ENCODE measurements at places on chromosomes 12 and 14.

GRCh38 chr12:91215940-91216454 lies 33.4 kb upstream of the DCN start:
- no peak for DNase-seq

DNA sequence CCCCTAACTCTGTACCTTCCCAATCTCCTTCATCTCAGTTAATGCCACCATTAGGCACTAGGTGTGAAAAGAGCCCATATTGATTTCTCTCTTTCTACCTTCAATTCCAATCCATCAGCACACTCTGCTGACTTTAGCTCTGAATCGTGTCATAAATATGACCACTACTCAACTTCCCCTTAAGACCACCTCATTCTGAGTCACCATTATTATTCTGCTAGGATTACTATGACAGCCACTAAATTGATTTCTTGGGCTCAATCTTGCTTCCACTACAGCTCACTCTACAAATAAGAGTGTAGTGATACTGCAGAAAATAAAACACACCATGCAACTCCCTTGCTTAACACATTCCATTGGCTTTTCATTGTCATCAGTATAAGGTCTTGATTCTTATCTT lies 1449.0 kb upstream of the FLRT2 start:
- no peak for DNase-seq

GRCh38 chr12:57182918-57183575 lies 33.5 kb upstream of the NXPH4 start:
- DNase-seq: peak; percentile 93

DNA sequence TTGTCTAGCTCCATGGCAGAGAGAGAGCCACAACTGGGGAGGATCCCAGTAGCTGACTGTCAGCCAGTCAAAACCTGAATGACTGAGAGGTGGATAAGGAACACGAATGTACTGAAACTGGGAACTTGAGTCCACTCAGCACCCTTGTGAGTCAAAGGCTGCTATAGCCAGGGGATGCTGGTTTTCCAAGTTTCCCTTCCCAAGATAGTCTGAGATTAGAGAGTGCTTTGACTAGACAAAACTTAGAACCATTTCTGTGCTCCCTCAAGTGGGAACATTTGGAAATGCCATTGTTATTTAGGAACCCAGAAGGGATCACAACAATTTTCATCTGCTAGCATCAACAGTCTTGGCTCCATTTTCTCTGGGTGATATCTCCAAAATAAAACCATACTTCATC lies 4.0 kb downstream of the PRKAG1 start:
- DNase-seq: no peak

DNA sequence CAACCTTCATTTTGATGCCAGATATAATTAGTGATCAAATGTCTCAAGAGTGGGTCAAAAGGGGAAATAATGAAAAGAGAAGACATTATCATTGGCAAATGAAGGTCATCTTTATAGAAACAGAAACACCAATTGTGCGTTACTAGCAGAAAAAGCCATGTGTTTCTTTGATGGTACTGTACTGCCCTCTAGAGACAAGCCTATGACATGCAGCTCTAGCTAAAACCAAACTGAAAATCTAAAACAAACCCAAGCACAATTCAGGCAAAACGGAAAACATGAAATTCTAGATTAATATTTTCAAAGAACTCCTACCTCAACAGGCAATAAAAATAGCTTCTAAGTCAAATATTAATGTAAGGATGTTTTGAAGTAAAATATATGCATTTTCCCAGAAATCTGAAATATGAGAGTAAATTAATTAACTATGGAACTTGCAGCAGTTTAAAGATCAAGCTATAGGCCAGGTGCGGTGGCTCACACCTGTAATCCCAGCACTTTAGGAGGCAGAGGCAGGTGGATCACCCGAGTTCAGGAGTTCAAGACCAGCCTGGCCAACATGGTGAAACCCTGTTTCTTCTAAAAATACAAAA lies 115.4 kb downstream of the KLHL28 start:
- no peak for DNase-seq

DNA sequence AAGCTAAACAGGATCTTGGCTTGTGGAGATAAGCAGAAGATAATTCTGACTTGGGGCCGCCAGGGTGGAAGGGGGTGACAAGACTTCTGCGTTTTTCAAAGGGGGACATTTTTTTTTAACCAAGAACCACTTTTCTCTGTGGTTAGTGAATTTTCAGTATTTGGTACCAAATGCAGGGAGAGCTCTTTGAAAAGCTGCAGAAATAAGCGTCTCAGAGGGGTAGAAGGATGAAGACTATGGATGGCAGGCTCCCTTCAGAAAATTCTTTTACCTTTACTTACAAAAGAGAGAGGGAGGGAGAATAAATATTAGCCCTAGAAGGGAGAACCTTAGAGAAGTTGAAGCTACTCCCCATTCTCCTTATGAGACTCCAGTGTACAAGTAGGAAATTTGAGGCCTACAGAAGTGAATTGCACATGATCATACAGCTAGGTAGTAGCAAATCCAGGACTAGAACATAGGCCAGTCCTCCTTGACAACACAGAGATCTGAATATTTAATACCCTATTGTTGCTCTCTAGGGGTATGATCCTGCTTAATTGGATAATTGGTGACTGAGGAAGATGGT lies 840 bp downstream of the MRPL52 start:
- no peak for DNase-seq

DNA sequence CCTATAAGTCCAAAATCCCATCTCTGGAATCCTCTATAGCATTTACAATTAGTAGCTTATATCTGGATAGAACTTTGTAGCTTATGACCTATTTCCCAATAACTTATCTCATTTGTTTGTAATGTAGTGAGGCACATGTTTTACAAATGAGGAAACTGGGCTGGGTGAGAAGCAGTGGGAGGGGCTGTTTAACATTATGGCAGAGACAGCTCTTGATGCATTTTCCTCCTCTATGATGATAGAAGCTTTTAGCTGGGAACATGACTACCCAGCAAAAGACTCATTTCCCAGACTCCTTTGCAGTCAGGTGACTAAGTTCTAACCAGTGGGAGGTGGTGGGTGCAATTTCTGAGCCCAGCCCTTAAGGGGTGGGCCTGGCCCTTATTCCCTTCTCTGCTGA lies 179.7 kb downstream of the TTC8 start:
- no peak for DNase-seq

DNA sequence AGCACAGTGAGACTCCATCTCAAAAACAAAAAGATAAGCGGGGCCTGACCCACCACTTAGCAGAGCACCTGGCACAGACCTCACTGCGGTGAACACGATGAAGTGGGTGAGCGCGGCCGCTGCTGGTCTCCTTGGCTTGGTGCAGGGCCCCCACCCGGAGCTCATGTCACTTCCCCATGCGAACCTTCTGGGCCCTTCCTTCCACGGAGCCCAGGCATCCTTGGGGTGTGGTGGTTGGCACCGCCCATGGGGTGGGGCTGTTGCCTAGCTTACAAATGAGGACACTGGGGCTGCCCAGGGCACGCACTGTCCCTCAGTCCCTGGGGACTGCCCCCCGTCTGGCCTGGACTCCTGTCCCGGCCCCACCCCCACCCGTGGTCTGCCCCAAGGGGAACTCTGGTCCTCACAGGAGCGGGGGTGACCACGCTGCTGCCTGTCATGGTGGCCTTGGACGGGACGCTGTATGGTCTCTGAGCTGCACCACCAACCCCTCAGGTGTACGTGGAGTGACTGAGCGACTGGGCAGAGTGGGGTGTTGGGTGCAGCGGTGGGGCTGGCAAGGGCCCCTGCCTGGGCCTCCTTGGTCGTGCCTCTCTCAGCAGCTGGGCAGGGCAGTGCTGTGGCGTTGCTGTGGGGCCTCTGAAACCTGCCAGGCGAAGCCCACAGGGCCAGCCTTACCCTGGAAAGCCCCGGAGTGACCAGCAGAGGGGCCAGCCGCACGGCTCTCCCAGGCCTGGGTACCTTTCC lies 15.3 kb downstream of the FBRSL1 start:
- no peak for DNase-seq

DNA sequence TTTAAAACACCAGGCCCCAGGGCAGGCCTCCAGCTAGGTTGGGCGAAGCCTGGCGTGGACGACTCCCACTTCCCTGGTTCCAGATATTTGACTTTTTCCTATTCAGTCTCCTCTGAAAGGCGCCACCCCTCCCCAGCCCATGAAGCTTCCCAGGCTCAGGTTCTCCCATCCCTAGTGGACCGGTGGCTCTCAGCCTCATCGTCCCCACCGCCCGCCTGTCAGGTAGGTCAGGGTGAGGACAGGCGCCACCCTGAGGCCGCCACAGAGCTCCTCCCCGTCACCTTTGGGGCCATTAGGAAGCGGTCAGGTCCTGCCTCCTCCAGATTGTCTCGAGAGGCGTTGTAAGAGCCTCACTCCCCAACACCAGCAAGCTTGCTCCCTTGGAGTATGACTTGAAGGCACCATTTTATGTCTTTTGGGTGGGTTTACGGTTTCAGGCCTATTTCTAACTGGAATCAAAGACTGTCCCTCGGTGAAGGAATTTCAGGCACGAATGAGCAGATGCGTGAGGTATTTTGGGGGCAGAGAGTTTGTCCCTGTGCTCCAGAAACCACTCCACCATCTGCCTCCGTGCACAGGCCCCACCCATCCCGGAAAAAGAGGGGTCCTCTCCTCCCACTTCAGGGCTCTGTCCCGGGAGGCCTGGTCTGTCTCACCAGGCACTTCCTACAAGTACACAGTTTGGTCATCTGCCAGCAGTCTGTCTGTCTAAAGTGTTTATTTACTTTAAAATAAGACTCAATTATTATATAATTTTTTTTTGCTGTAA lies 55.6 kb downstream of the TSPAN9 start:
- no peak for DNase-seq

GRCh38 chr12:102533483-102534215 lies 53.3 kb upstream of the IGF1 start:
- no peak for DNase-seq

- no peak for DNase-seq
These were observed 304.9 kb downstream of the ZFP36L1 start for GRCh38 chr14:68487805-68488590.

DNA sequence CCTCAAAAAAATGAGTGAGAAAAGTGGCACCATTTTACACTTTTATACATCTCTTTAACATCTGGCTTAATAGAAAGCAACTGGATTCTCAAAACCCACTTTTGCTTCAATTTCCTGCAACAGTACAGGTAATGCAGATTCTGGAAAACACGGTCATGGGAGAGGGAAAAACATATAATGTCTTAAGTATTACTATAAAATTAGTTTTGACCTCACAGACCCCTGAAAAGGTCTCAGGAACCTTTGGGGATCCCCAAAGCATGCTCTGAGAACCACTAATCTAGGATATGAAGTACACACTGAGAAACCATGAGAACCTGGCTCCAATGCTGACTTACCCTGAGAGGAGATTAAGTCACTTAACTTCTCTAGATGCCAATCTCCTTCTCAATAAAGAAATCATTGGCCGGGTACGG lies 64.7 kb downstream of the PPP2R5E start:
- no peak for DNase-seq

GRCh38 chr14:74634481-74634880 lies 22.4 kb upstream of the LTBP2 start:
- no peak for DNase-seq

DNA sequence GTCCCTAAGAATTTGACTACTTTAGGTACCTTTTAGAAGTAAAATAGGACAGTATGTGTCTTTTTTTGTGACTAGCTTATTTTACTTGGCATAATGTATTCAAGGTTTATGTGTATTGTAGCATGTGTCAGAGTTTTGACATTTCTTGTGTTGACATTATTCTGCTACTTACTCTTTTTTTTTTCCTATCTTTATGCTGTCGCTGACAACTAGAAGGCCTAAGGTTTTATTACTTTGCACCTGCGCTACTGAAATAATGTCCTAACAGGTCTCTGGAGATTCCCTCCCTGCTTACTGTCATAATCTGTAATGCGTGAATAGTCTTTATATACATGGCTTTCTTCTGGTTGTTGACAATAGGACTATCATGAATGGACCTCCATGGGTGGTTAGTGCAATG lies 43.0 kb downstream of the PDE3A start:
- no peak for DNase-seq

GRCh38 chr14:72754949-72755348 lies 139.0 kb downstream of the DPF3 start:
- DNase-seq: no peak

DNA sequence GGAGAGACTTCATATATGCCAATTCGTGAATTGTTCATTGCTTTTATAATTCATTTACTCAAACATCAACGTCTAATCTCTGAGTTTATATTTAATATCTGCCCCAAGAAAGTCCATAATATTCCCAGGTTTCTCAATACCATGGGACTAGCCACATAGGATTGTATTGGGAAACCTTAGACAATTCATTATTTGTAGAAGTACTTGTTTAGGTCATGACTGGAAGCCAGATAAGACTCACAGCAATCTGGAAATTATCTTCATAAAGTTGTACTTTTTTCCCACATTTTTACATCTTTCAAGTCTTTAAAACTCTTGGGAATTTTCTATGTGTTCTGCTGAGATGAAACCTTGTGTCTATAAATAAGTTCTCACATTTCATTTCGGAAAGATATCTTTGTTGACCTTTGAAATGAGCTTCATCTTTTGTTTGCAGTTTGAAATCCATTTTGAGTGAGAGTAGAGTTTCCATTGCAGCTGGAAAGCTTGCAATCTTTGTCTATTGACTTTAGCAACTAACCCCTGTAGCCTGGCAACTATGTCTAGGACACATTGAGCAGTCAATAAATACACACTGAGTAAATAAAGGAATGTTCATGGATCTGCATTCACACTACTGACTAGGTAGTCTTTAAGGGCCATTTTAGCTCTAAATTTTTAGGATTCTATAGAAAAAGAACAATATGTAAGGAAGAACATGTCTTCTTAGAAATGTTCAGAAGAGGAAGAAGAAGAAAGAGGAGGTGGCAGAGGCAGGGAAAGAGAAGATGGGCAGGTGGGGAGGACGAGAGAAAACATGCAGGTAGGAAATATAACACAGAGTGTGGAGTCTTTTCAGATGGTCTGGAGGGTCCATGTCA lies 154.4 kb downstream of the LRIG3 start:
- no peak for DNase-seq

GRCh38 chr12:123151457-123152454 lies 866 bp upstream of the PITPNM2 start:
- DNase-seq: no peak

DNA sequence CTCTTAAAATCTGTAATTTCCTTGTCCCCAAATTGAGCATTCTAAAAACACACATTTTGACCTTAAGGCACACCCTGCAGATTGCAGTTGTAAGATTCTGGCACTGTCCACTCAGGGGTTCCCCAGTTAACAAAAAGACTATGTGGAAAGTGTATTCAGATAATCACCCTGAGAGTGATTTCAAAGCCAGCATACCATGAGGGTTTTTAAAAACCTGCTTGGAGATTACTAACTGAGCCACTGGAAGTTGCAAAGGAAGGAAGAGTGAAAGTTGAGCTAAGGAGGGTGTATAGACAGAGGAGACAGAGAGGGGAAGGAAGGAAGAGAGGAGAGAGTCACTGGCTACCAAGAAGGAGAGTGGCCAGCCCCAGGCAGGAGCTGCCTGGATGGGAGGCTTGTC lies 82.6 kb downstream of the EML1 start:
- no peak for DNase-seq
